ENCODE measurements at places on chromosomes 12 and 14.

DNA sequence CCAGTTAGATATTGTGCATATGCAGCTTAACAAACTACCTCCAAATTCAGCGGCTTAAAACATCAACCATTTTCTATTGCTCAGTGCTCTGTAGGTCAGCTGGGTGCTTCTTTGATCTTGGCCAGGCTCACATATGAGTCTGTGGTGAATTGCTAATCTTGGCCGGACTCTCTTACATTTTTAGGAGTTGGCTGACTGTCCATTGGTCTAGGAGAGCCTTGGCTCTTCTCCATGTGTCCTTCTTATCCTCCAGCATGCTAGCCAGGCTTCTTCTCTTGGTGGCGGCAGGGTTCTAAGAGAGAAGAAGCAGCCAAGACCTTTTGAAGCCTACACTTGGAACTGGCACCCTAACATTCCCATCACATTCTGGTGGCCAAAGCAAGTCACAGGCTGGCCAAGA is 174.3 kb upstream of the PWP1 start:
- no peak for DNase-seq

DNA sequence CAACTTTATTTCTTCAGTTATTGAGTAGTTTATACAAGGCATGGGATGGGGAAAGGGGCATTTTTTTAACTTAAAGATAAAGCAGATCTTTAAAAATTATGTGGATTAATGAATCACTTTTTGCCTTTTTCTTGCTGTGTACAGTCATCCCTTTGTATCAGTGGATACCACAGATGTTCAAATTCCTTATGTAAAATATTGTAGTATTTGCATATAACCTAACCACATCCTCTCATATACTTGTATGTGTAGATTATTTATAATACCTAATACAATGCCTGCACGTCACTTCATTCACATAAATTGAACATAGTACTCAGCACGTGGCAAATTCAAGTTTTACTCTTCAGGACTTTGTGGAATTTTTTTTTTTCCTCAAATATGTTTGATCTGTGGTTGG is 66.5 kb upstream of the MON2 start:
- no peak for DNase-seq

- no peak for DNase-seq
Measured at GRCh38 chr12:71201136-71201679, 43.4 kb upstream of the TSPAN8 start.

- no peak for DNase-seq
Measured at GRCh38 chr14:32545095-32545494, 216.0 kb downstream of the AKAP6 start.

All from activated T-helper 1 cell treated with anti-CD3 and anti-CD28 coated beads, Interleukin-12 subunit alpha, Interleukin-12 subunit beta, Interleukin-2, Interleukin-4 antibody, amounts not matched to agents 30 ng/mL and 10 ng/mL and 1 ng/mL, durations not matched to agents 14 hours and 24 hours and 36 hours (primary cell).